GM10248 (cell line): ENCODE measurements at places on chromosomes 3 and 15.

GRCh38 chr3:13548696-13549622 is at the start of gene FBLN2:
TSS of gene FBLN2 (plus strand) at chr3:13549125. CDS start at chr3:13570356, 21,231 bp downstream.
- DNase-seq = no peak

DNA sequence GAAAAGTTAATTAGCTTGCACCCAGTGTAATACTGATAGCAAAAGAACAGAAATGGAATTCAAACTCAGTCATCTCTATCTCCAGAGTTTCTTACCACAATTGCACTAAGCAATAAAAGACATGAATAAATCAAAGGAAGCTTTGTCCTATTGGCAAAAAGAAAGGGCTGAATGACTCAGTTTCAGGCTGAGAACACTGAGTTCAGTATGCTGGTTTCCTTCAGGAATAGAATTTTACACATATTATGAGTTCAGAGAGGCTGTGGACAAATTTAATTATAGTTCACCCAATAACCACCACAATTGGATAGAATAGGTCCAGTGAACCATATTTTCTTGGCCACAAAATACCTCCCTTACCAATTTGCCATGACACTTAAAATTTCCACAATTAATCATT is 249.7 kb downstream of the KCNMB2 start:
- DNase-seq = no peak

- DNase-seq = peak; percentile 88
These were observed 4.0 kb downstream of the CCDC51 start for GRCh38 chr3:48435774-48436476.

- no peak for DNase-seq
These were observed 202.0 kb upstream of the KCNMB2 start for GRCh38 chr3:178334239-178334638.

GRCh38 chr3:185739264-185739701 is 85.6 kb downstream of the IGF2BP2 start:
- DNase-seq = no peak

- no peak for DNase-seq
These were observed 13.7 kb upstream of the SERPINI2 start for GRCh38 chr3:167487556-167487955.

GRCh38 chr3:55165278-55165677 is 237.4 kb upstream of the LRTM1 start:
- no peak for DNase-seq

GRCh38 chr3:150131663-150132062 is 161.0 kb upstream of the PFN2 start:
- no peak for DNase-seq

DNA sequence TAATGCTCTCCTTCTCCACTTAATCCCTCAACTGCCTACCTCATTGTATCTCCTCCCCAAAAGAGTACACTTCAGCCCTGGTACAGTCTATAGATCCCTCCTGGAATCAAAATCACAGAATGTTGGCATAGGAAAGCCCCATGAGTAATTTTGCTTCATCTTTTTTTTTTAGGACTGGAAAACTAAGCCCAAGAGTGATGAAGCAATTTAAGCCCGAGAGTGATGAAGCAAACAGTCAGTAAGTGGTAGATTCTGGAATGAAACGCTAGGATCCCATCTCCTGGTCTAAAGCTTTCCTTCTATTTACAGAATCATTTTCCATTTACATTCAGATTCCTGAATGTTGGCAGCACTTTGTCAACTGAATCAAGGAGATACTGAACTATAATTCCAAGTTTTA is 29.8 kb upstream of the PLAAT1 start:
- DNase-seq = no peak

DNA sequence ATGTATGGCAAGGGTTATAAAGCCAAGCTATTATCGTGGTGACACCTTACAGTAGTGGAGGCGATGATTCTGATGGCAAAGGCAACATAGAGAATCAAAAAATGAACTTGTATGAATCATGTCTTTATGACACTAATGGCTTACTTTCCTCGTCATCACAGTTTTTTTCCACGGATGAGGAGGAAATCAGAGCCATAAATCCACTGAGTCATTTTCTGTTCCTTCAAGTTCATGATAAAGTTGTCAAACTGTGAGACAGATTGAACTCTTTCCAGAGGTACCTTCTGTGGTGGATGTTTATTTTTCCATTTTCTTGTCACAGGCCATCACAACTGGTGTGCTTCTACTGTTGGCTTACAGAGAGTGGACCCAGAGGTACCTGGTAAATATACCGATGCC is 8.5 kb downstream of the TMEM212 start:
- no peak for DNase-seq

DNA sequence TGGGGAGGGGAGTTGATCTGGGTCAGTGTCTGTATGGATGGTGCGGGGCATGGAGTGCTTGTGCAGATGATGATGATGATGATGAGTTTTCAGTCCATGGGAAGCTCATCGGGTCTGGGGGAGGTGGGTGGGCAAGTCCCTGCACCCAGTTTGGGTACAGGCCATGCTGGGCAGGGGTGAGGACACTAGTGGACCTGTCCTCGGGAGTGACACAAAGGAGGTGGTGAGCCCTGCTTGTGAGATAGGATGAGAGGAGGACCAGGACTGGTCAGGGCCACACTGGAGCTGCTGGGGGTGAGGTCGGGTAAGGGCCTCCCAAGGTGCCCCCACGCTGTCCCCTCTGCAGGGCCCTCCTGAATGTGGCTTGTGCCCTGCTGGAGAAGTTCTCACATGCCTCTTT is 177.9 kb downstream of the APBA2 start:
- DNase-seq = no peak

GRCh38 chr3:42605546-42606173 is 5.2 kb downstream of the NKTR start:
- DNase-seq = no peak

DNA sequence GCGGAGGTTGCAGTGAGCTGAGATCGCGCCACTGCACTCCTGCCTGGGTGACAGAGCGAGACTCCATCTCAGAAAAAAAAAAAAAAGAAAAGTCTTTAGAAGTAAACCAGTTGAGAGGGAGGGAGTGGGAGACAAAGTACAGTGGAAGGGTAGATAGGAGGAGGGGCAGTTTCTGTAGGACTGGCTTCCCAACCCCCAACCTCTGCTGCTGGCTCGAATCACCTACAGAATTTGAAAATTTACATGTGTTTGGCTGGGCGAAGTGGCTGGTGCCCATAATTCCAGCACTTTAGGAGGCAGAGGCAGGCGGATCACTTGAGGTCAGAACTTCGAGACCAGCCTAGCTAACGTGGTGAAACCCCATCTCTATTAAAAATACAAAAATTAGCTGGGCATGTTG is 24.1 kb upstream of the SEMA4B start:
- DNase-seq = no peak

DNA sequence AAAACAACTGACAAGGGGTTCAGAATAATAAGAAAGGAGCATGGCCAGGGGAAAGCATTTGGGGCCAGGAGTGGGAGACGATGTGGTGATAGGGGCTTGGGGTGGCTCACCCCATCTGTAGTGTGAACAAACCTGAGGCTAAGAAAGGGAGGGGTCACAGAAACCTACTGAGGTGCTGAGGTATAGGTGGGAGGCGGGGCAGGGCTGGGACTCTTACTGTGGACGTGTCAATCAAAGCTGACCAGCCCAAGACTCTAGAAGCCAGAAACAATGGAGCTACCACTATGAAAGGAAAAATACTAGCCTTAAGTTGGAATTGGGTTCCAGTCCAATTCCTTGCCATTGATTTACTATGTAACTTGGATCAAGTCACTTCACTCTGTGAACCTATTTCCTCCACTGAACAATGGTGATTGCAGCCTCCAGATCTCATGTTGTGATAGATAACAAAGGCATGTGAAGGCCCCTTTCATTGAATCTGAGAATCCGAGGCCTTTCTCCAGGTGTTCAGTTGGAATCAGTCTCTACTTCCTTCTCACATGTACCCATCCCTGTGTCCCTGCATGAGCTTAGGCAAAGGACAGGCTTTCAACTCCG is 260.9 kb upstream of the HES1 start:
- no peak for DNase-seq

- no peak for DNase-seq
These were observed 47.2 kb downstream of the LEO1 start for GRCh38 chr15:51924156-51925068.

DNA sequence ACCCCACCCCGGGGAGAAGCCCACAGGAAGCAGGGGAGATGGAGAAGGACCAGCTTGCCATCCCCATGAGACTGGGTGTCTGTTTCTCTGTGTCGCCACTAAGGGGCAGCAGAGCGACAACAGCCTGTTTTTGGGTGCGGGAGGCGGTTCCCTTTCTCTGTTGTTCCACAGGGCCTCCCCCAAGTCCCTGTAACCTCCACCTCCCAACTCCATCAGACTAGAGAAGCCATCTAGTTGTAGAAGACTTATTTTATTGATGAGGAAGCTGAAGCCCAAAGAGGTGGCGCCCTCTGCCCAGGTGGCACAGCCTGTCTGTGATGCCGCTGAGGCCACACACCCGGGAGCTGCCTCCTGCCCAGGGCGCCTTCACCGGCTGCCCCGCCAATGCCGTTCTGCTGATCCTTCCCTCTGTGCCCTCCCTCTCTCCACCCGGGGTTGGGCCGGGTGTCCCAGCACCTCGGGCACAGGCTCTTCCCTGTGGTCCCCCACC is 3.9 kb upstream of the CCDC9B start:
- peak; percentile 88 for DNase-seq

DNA sequence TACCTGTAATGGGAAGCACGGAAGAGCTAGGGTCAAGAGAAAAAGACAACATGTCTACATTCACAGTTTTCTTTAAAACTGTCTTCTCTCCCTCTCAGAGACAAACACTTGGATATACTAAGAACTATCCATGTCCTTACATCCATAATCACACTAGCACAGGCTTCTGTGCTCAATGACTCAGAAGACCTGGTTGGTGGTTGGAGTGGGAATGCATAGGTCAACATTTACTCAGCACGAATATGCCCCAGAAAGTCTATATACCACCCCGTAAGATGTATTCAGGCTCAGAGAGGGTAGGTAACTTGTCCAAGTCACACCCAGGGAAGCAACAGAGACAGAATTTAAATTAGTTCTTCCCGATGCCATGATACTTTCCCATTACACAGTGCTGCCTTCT is 891.1 kb downstream of the TUSC7 start:
- no peak for DNase-seq

DNA sequence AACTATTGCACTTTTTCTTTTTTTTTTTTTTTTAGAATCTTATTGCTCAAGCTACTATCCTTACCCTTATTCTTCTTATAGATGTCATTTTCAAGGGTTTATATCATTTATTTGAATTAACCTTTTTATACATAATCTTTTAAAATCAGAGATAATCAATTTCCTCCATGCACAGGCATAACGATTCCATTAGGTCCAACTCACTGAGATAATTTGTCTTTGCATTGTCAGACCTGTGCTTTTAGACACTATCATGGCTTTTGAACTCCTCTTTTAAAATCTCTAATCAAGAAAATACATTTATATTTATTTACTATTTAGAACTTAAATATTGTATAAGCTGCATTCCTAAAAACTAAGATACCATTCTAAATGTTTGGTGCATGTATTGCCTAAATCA is 1454.9 kb downstream of the ZPLD1 start:
- DNase-seq = no peak

DNA sequence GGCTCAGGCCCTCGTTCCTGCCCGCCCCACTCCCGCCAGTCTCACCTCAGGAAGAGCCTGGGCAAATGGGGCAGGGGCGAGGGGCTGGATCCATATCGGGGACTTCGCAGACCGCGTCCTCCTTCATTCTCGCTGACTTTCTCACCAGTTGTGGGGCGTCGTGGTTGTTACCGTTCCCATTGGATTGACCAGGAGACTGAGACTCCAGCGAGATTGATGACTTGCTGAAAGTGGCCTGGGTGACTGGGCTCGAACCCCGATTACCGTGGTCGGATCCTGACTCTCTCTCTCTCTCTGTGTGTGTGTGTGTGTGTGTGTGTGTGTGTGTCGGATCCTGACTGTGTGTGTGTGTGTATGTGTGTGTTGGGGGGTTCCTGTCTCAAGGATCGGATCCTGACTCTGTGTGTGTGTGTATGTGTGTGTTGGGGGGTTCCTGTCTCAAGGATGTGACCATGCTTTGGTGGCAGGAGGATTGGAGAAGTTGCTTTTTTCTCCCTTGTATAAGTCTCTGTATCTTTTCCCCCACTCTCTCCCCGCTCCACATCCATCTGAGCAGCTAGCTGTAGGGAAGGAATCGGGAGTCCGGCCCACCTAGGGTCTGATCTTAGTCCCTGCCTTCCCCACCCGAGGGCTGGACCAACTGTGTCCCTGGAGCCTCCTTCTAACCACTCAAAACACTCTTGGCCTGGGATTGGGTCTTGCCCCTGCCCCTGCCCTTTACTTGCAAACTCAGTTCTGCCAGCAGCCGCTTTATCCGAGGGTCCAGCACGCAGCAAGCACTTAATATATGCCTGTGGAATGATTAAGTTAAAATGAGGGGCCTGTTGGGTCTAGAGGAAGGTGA is 603 bp downstream of the PLEKHO2 start:
- no peak for DNase-seq

DNA sequence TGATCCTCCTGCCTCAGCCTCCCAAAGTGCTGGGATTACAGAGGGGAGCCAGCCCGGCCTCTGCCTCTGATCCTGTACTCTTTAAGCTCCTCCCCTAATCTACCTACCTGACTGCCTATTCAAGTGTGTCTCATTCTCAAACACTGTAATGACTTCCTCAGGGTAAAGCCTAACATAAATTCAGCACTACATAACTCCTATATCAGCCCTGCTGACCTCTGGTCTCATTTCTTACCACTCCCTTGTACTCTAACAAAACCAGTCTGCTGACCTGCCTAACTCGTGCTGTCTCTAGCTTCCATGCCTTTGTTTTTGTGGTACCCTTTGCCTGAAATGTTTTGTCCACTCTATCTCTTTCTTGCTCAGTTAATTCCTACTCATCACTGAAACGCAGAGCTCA is 172.1 kb upstream of the IL12A start:
- no peak for DNase-seq

DNA sequence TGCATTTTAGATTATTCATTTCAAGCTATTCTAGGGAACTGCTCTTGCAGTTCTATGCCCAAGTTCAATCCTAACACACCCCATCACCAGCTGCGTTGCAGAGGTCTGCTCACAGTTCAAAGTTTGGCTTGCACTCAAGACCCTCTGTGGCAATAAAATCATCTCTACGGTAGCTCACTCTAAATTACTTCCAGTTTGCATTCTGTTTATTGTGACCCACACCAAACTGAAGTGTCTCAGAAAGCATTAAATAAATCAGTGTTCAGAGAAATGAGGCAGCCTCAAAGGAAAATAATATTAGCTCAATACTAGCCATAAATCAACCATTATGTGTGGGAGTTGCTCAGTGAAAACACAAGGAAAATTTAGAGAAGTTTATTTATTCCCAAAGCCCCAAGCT is 250.3 kb downstream of the MAGI1 start:
- no peak for DNase-seq

GRCh38 chr15:89442671-89443307 is 53.6 kb downstream of the RHCG start:
- peak; percentile 82 for DNase-seq
